ENCODE measurements at places on chromosomes 4 and X. TPM values are rescaled to one million over a fixed set of nuclear protein-coding genes. Genes with fewer than 3 reads are reported as not detected.

DNA sequence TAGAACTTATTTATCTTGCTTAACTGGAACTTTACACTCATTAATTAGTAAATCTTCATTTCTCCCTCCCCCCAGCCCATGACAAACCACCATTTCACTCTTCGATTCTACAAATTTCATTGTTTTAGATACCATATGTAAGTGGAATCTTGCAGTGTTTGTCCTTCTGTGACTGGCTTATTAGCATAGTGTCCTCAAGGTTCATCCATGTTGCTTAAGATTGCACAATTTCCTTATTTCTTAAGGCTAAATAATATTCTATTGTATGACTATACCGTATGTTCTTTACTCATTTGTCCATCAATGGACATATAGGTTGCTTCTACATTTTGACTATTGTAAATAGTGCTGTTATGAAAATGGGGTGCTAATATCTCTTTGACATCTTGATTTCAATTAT, 24.5 kb upstream of the RNF212 start:
- no peaks in the 10 kb centered on the region for H3K4me1 ChIP-seq
- H3K36me3 ChIP-seq, result no peaks in the 10 kb centered on the region
- no peak overlapping the region for H3K27ac ChIP-seq
- no peak overlapping the region for H3K4me3 ChIP-seq
- DNase-seq, result no peak

DNA sequence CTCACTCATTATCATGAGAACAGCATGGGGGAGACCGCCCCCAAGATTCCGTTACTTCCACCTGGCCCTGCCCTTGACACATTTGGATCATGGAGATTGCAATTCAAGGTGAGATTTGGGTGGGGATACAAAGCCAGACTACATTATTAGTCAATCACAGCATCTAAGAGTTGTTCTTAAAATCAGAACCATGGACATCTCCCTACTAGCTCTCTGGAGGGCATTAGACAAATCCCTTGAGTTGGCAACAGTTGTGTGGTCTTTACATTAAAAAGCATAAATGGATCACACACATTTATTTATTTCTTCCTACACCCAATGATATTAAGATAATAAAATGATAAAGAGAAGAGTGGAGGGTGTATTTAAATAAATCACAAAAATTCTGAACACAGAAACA, 262.8 kb upstream of the VCX start:
- H3K27ac ChIP-seq, result no peak overlapping the region
- no peak overlapping the region for H3K4me3 ChIP-seq
- peak; percentile 6 for DNase-seq
- H3K4me1 ChIP-seq, result no peaks in the 10 kb centered on the region
- H3K27me3 ChIP-seq, result no peaks in the 10 kb centered on the region

GRCh38 chrX:17692709-17693346, 44.5 kb upstream of the SCML1 start:
- no peak overlapping the region for H3K4me3 ChIP-seq
- no peaks in the 10 kb centered on the region for H3K36me3 ChIP-seq
- no peaks in the 10 kb centered on the region for H3K27me3 ChIP-seq

The TMEM154 gene
- total RNA-seq, result 1.4 TPM

The FTSJ1 gene
- total RNA-seq, result 55.3 TPM

All from stomach (tissue), 19 donors.